GM10248 (cell line): ENCODE measurements at places on chromosomes 7 and 10.
A peak's percentile ranks its signal among the peaks of the same experiment; 100 is the strongest.

DNA sequence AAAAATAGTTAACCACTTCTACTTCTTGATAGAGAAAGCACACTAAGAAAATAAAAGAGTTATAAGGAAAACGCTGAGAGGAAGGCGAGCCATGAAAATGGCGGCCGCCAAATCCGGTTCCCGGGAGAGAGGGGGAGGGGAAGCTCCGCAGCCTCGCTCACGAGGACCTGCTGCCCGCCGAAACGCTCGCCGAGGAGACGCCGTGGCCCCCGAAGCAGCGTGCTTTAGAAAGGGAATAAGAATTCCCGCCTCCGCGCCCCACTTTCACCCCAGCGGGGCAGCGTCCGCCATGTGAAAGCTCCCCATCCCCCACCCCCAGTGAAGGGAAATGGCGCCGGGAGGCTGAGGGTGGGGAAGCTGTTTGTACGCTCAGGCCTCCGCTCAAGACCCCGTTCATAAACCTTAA is 505 bp downstream of the HNRNPA2B1 start:
- peak; percentile 43 for DNase-seq

- no peak for DNase-seq
Observed at GRCh38 chr10:55668326-55668922, 692.6 kb downstream of the ZWINT start.

DNA sequence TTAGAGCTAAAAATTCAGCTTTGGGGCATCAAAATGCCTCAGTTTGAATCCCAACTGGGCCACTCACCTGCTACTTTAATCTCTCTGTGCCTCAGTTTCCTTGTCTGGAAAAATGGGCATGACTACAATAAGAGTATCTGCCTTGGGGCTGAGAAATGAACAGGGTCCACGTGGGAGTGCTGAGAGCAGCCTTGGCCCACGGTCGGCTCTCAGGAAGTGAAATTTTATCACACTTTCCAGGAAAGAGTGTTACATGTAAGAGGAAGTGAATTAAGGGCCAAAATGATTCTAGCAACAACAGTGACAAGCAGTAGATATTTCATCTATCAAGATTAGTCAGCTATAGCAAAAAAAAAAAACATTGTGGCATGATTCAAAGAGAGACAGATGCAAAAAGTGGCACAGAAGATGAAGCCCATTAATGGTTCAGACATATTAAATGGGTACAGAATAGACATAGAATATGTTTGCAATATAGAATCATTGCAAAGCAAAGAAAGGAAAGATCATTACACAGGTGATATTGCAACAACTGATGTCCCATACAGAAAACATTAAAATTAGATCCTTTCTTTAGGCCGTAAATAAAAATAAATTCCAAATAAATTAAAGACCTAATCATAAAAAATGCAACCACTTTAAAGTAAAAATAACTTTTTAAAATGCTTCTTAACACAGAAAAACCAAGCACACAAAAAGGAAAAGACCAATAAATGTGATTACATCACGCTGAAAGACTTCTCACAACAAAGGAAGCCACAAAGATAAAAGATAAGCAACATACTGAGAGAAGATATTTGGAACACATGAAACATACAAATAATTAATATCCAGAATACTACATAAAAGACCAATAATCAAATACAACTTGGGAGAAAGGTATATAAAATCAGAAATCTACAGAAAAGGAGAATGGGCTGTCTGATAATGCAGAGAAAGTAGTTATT is 4.3 kb downstream of the TMEM273 start:
- peak; percentile 26 for DNase-seq

GRCh38 chr10:117197189-117197588 is at the start of gene KCNK18:
TSS of gene KCNK18 (plus strand) at chr10:117197489. CDS start at chr10:117197489, 0 bp downstream.
- no peak for DNase-seq

DNA sequence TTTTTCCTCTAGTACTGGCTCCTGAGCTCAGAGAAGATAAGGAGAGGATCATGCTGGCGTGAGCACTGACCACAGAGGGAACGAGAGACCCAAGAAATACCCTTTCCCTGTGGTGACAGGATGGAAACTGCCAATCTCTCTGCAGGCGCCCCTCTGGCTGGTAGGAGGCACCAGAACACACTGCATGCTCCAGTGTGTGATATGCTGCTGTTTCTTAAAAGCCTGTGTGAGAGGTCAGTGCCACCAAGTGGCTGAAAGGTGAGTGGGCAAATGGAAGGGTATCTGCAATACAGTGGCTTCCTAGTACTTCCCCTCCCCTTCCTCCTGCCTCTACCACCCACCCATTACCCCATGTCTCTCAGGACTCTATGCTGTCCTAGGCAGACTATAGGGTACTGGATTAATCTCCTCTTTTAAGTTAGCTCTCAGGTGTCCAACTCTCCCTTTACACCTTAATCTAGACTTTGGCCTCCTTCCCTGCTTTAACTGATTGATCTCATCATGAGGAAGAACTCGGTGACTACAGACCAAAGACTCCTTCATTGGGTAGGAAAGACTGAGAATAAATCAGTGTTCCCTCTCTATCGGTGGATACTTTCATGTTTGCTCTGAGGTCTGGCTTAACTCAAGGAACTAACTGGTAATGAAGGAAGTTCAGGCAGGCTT is 283.6 kb downstream of the ADRA2A start:
- DNase-seq: peak; percentile 13

DNA sequence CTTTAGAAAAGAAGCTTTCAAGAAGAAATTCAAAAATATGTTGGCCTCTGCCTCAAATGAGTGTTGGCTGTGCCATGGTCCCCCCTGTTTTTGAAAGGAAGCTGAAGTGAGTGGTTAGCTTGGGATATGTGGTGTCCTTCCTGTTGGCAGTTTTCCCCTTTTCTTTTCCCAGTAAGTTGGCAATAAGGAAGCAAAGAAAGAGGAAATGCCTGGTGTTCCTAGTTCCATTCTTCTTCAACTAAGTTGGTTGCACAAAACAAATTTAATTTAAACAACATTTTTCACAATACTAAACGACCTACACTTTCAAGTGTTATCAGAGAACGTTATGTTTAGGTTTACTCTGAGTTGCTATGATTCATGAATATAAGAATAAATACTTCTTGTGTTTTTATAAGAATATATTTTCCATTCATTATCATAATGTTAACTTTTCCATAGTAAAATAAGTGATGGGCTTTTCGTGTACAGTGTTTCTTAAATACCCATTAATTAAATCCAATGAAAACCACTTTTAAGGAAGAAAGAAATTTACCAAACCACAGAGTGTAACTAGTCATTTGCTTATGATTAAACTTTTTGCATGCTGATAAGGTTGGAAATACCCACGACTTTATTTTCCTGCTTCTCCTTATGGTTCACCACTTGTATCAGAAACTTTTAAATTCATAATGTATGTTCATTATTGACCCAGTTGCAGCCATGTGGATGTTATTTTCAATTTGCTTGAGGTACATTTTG is 7.7 kb downstream of the HDAC9 start:
- no peak for DNase-seq

- DNase-seq: no peak
Observed at GRCh38 chr10:125159486-125159931, 854 bp downstream of the CTBP2 start.

DNA sequence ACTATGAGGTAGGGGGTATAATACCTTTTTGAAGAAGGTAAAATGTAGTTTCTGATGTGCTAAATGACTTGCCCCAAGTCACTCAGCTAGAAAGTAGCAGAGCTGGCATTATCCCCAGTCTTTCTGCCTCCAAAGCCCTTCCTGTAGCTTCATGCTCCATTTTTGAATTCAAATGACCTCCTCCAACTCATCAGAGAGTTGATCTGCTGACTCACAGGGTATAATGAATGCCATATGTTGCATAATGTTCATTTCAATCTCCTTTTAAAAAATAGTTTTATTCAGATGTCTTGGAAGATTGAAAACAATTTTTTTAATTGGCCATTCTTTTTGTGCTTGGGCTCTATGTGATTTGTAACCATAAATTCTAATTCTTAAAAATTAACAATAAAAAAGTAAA is 272.8 kb upstream of the IMMP2L start:
- no peak for DNase-seq
